SJSA1 (cell line): ENCODE measurements at places on chromosomes 2 and 18. TPM values are rescaled to one million over a fixed set of nuclear protein-coding genes. Genes with fewer than 3 reads are reported as not detected.

DNA sequence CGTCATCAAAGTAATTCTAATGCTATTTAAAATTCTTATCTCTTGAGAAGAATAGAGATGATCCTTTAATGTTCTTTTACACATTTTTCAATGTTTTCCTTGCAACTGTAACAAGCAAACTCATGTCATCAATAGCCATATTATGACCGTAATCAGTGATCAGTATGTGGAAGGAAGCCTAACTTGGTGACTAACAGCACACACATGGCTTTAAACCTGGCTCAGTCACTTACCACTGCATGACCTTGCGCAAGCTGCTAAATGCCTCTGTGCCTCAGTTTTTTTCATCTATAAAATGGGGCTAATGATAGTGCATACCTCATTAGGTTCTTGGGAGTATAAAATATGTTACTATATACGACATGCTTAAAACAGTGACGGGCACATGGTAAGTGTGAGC is 149.7 kb downstream of the BCL2 start:
- H3K27me3 ChIP-seq, result no peaks in the 10 kb centered on the region
- no peak for DNase-seq
- H3K27ac ChIP-seq, result no peak overlapping the region
- no peaks in the 10 kb centered on the region for H3K36me3 ChIP-seq

NTSR2 gene
- total RNA-seq, result not detected in 2 replicates

IL1F10 gene
- total RNA-seq, result not detected in 2 replicates

NEU4 gene
- not detected in 2 replicates for total RNA-seq

- no peaks in the 10 kb centered on the region for H3K27me3 ChIP-seq
- no peak overlapping the region for H3K27ac ChIP-seq
- no peak for DNase-seq
- peaks cover 18% of the 10 kb centered on the region for H3K4me1 ChIP-seq
- H3K36me3 ChIP-seq, result no peaks in the 10 kb centered on the region
- no peak overlapping the region for H3K4me3 ChIP-seq
Measured at GRCh38 chr2:43159797-43160196, 66.6 kb downstream of the ZFP36L2 start.

ADRA2B gene
- total RNA-seq, result not detected in 2 replicates

GRCh38 chr2:54038835-54039234 is 68.0 kb upstream of the PSME4 start:
- no peaks in the 10 kb centered on the region for H3K36me3 ChIP-seq
- H3K27ac ChIP-seq, result no peak overlapping the region
- no peak for DNase-seq
- H3K4me1 ChIP-seq, result peaks cover 17% of the 10 kb centered on the region
- H3K27me3 ChIP-seq, result no peaks in the 10 kb centered on the region
